ENCODE measurements at places on chromosomes 2 and 18.

GRCh38 chr2:233486357-233486756, 80.2 kb downstream of the USP40 start:
- DNase-seq, result no peak

GRCh38 chr2:126467367-126468054, 188.4 kb upstream of the GYPC start:
- no peak for DNase-seq

- DNase-seq, result no peak
Observed at GRCh38 chr2:2875296-2875695, 502.3 kb downstream of the EIPR1 start.

- no peak for DNase-seq
Observed at GRCh38 chr18:63368611-63369010, 1.6 kb upstream of the KDSR start.

DNA sequence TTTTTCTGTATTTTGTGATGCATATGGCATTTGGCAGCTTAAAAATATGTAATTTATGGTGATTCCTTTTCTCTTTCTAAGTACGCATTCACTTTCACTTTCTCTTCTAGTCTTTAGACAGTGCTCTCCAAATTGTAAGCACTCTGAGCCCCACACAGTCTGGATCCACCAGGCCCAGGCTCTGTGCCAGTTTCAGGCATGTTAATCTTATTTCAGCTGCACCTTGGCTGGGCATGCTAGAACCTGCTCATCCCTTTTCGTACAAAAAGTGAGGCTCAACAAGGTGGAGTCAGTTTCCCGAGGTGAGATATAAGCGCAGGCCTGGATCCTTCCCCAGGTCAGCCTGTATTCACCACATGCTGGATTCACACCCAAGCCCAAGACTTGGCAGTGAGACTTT, 203.9 kb downstream of the MTX2 start:
- peak; percentile 66 for DNase-seq

DNA sequence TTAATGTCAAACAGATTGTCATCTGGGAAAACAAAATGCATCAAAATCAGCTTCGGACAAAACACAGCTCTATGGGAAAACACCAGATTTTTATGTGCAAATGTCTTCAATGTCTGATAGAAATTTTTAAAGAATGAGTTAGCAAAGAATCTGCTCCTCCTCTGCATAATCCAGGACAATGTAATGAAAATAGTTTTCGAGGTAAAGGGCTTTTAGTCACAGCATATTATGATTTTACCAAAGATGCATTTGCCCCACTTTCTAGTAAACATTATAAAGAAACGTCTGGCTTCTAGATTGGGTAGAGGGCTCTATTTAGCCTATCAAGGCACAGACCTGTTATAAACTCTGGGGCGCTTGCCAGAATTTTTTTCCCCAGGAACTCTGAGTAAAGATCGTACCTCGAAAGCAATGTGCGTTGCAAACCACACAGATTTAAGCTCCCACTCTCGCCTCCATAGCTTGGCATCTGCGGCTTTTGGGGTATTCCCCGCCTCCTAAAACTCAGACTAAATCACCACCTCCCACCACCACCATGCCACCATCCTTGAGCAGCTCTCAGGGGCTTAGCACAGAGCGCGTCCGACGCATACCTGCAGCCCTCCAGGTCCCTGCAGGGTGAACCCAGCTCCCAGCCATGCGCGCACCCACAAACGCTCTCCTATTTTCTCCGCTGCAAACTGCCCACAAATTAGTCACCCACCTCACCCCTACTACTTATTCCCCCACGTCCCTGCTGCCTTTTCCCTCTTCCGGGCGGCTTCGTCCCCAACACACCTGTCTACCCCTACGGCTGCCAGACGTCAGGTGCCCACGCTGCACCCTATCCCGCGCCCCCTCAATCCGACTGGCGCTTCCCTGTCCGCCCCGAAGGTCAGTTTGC, 829 bp downstream of the ACVR1C start:
- no peak for DNase-seq

- no peak for DNase-seq
Observed at GRCh38 chr2:140863713-140864112, 1267.1 kb downstream of the LRP1B start.

- no peak for DNase-seq
Observed at GRCh38 chr2:191434072-191434471, 188.9 kb downstream of the MYO1B start.

- no peak for DNase-seq
Observed at GRCh38 chr2:107362993-107363392, 463.7 kb upstream of the RGPD4 start.

- no peak for DNase-seq
Observed at GRCh38 chr2:40095000-40095399, 315.9 kb upstream of the THUMPD2 start.

- DNase-seq, result no peak
Observed at GRCh38 chr2:142876423-142876822, 1.0 kb upstream of the KYNU start.

All from right cardiac atrium (tissue), 5 donors.